ENCODE measurements at places on chromosomes 12 and 14.

DNA sequence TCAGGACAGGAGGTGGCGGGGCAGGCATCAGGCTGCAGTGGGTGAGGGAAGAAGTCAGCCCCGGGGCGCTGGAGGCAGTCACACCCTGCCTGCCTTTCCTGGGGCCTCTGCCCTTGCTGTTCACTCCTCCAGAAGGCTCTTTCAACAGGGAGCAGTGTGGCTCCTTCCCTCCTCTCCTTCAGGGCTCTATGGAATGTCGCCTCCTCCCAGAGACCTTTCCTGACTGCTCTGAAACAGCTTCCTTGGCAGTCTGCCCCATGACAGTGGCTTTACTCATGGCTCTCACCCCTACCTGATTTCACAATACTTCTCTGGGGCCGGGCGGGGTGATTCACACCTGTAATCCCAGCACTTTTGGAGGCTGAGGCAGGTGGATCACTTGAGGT, 7.1 kb downstream of the RHOF start:
- no peak for DNase-seq

DNA sequence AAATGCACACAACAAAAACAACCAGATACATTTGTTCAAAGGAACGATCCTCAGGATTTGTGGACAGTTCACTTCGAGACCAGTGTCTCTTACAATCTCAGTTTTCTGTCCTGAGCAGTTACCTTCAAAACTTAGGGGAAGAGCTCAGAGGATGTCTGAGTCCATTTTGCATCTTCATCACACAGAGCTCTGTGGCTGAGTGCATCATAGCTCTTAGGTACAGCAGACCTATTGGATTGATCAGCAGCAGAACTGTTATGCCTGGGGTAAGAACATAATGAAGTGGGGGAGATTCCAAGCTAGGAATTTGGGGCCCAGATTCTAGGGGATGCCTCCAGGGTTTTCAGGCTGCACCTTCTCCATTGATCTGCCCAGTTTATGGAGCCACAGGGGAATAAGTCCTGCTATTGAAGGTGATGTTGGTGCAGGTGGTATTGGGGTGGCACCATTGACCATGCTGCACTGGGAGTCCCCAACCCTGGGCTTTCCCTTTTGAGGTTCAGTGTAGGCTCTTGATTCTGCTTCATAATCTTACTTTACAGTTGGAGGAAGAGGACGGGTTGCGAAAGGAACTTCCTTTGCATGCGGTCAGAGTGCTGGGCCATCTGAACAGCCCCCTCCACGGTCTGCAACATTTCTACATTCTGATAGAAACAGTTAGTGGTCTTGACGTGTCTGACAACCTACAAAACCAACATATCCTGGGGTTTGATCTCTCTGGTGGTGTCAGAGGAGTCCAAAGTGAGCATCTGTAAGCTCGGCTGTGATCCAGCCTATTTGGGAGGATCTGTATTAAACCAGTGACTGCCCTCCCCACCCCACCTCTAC, 112.8 kb downstream of the CHST11 start:
- no peak for DNase-seq

GRCh38 chr12:43289426-43289801, 262.6 kb downstream of the ADAMTS20 start:
- no peak for DNase-seq

DNA sequence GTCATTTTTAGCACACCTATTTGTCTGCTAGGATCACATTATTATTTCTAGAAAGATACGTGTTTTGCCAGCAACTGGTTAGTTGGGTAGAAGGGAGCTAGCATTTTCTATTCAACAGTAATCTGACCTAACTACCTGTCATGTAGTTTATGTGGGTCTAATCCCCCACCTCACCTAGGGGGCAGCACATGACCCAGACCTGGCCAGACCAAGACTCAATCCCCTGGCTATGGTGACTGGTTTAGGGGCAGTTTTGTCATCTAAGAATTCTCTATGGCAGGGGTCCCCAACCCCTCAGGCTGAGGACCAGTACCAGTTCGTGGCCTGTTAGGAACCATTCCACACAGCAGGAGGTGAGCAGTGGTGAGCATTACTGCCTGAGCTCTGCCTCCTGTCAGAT, 29.5 kb upstream of the EVL start:
- DNase-seq, result no peak

- DNase-seq, result no peak
Measured at GRCh38 chr14:60087668-60088067, 4.1 kb upstream of the PCNX4 start.

DNA sequence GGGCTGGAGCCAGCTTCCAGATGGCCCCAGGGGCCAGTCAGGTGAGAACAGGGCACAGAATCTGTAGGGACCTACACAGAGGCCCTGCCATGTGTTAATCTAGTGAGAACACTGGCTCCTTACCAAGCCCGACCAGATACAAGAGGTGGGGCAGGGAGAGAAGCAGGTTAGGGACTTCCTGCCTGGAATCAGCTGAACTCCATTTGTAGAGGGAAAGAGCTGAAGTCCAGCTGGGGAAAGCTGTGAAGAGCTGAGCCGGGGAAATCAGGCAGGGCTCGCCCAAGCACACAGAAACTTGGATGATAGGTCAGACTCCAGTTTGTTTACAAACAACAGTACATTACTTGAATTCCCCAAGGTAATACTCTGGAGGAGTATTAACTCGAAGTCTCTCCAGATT, 46.7 kb downstream of the PTGER2 start:
- DNase-seq, result no peak

- no peak for DNase-seq
Measured at GRCh38 chr14:81565441-81566290, 32.0 kb upstream of the SEL1L start.

- DNase-seq, result no peak
Measured at GRCh38 chr14:51242545-51243490, 2.8 kb downstream of the TMX1 start.

GRCh38 chr14:51993285-51993920, 4.1 kb downstream of the RTRAF start:
- DNase-seq, result no peak

GRCh38 chr12:49903700-49904423, at the start of gene FAIM2:
TSS of gene FAIM2 (minus strand) at chr12:49903900. CDS start at chr12:49903792, 108 bp downstream.
- DNase-seq, result no peak

DNA sequence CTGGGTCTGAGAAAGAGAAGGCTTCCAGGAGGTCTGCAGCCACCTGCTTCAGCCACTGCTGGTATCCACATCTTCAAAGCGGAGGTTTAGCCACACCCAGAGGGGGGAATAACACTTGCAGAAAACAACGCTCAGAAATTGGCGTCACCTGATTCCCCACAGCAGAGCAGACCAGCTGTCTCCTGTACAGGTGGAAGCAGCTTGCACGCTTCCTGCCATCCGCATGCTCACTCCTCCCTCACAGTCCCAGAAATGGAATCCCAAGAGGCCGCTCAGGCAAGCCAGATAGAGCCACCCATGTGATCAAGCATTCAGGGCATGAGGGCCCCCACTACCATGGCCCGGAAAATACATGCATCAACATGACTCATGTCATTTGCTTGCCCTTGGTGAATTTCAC, 112.2 kb upstream of the DIO3 start:
- DNase-seq, result no peak

DNA sequence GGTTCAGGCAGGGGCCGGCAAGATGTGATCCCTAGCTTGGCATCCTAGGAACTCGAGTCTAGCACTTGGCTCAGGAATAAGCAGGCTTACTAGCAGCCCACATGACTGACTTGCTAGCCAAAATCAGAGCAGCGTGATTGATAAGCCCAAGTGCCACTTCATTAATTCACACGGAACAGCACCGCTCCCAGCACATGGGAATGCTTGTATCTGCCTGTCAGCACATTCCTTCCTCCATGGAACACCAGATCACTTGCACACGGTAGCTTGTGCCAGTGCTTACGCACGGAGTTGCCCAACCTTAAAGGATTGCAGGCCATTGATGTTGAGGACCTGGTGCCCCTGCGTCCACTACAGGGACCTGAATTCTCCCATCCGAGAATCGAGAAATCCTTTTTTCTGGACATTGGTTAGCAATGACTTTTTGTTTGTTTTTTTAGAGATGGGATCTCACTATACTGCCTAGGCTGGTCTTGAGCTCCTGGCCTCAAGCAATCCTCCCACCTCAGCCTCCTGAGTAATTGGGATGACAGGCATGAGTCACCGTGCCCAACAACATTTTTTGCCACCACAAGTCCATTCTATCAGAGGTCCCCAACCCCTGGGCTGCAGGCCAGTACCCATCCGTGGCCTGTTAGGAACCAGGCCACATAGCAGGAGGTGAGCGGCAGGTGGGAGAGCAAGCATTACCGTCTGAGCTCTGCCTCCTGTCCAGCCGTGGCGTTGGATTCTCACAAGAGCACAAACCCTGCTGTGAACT, 30.6 kb upstream of the TSPAN9 start:
- DNase-seq, result no peak

GRCh38 chr12:19688532-19688931, 249.2 kb downstream of the AEBP2 start:
- no peak for DNase-seq

DNA sequence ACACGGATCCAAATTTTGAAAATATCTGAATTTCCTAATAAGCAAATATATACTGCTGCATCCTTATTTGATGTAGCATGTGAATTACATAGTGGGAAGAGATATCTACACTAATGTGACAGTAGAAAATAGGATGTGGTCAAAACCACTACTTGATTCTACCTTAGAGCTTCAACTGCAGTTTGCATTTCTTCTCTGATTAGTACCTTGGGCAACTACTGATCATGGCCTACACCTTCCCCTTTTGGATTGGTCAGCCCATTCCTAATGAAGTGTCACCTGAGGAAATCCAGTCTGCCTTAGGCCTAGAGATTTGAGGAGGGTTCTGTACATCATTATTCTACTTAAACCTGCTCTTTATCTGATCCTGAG, 10.7 kb downstream of the LLPH start:
- DNase-seq, result no peak

DNA sequence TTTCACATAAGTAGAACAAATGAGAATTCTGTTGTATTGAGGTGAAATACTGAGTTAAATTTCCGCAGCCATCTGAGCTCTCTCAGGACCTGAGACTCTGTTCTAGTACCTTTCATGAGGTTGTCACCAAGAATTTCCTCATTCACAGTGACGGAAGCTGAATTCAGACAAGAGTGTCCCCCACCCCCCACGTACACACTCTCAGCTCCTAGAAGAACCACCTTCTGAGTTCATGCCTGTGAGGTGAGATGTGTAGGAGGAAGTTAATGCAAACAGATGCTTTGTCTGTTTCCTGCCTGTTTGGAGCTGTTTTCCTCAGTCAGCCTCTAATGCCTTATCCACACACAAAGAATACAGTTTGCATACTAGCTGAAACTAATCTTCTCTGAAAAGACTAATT, 18.2 kb downstream of the BICDL1 start:
- DNase-seq, result no peak

- DNase-seq, result no peak
Measured at GRCh38 chr12:11805043-11805442, 155.6 kb downstream of the ETV6 start.

DNA sequence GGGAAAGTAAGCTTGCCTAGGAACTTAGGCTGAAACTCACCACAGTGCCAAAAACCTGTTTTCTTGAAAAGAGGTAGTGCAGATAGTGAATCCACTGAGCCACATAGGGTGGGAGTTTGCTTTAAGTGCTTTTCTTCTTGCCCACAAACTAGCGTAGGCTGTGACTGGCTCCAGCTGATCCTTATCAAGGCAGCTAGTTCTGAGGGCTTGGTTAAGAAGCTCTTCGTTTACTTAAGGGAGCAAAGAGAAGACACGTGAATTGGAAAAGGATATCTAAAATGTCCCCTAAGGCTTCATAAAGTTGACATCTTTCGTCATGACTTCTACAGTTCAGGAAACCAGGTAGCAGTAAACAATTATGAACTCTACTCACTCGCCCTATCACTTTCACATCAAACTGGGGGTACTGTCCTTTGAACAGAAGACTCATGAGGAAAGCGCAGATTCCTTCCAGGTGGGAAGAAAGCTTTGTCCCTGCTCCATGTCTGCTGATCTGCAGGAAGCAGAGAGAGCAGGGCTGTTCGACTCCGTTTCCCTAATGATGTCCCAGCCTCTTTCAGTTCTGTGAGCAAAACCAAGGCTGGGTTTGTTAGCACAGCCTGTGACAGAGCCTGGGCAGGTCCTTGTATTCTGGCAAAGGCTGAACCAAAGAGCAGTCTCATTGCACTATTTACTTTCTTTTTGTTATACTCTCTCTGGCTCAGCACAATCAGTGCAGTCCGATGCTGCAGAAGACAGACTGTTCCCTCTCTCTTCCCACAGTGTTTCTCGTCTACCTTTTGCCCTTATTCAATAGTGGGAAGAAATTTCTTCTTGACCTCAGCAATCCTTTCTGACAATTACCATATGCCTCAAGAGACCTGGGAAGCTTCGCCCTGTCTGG, 93.5 kb upstream of the ETV6 start:
- no peak for DNase-seq

GRCh38 chr12:4030929-4031702, 157.9 kb upstream of the PARP11 start:
- peak; percentile 91 for DNase-seq

- DNase-seq, result no peak
Measured at GRCh38 chr12:32260696-32261095, 138.7 kb upstream of the FGD4 start.

DNA sequence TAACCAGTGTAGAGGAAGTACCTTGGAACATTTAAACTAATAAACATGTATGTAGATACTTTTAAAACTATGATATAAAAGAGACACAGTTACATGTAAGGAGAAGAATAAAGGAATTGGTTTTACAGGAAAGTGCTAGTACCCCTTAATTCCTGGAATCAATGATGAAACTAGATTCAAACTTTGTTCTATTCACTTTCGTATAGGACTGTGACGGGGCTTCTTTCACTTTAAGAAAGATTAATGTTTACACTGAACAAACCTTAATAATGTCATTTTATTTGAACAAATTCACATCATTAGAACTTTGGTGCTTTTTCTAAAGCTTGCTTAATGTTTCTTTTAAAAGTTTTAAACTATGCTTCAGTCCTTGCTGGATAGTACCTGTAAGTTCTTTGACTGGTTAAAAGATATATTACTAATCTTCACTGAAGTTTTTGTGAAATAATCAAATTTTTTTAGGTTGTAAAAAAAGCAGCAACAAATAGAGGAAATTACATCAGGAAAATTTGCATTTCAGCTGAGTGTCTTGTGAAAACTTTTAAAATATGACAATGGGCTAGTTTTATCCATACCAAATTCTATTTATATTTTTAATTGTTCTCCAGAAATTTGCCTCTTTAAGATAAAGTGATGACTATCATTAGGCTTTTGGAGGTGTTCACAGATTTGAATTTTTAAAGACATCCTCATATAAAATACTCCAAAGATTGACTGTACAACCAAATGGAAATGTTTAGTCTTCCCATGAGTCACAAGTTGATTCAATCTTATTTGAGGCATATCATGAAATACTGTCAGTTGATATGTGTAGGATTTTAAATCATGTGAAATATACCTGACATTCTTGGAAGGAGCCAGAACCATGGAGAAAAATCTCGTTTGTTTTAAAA, 36.2 kb downstream of the PAPOLA start:
- DNase-seq, result no peak

GRCh38 chr12:112325622-112326207, 56.5 kb downstream of the HECTD4 start:
- DNase-seq, result no peak

GRCh38 chr12:93896427-93896826, 219.3 kb downstream of the CRADD start:
- DNase-seq, result no peak
